Karpas-422 (cell line): ENCODE measurements at places on chromosomes 3 and 15. TPM values are rescaled to one million over a fixed set of nuclear protein-coding genes. Genes with fewer than 3 reads are reported as not detected.
A peak's percentile ranks its signal among the peaks of the same experiment; 100 is the strongest.

GRCh38 chr15:86445579-86446252 is 366.0 kb downstream of the AGBL1 start:
- H3K27ac ChIP-seq, result no peak overlapping the region
- DNase-seq, result no peak
- H3K36me3 ChIP-seq, result no peaks in the 10 kb centered on the region

DNA sequence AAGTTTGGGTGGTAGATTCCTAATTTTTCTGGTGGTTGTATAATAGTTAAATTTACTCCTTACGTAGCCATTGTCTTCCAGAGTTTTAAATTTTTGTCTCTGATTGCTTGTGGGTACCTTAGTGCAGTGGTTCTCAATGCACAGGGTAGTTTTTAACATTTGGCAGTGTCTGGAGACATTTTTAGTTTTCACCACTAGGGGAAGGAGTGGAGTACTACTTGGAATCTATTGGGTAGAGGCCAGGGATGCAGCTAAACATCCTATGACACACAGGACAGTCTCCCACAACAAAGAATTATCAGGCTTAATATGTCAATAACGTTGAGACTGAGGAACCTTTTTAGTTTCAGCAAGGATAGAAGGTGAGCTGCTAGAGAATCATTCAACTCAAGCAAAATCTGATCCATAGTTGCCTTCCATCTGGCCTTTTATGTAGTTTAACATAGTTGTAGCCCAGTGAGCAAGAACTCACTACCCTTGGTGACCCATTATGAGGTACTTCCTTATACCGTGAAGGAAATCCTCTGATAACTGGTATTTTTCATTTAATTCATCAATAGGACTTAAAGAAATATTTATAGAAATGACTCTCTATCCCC is 8.6 kb upstream of the STX19 start:
- H3K4me3 ChIP-seq, result no peak overlapping the region
- peak; percentile 61 for DNase-seq
- peaks cover 4% of the 10 kb centered on the region; the same call in 1 of the 2 replicates for H3K36me3 ChIP-seq
- H3K4me1 ChIP-seq, result no peaks in the 10 kb centered on the region
- H3K27ac ChIP-seq, result no peak overlapping the region

GRCh38 chr3:113285226-113285625 is 73.9 kb downstream of the BOC start:
- no peak overlapping the region for H3K27ac ChIP-seq
- no peaks in the 10 kb centered on the region for H3K4me1 ChIP-seq
- no peaks in the 10 kb centered on the region for H3K27me3 ChIP-seq
- DNase-seq, result no peak

The HYAL3 gene
- 9.3 and 17.2 TPM in 2 replicates for total RNA-seq

DNA sequence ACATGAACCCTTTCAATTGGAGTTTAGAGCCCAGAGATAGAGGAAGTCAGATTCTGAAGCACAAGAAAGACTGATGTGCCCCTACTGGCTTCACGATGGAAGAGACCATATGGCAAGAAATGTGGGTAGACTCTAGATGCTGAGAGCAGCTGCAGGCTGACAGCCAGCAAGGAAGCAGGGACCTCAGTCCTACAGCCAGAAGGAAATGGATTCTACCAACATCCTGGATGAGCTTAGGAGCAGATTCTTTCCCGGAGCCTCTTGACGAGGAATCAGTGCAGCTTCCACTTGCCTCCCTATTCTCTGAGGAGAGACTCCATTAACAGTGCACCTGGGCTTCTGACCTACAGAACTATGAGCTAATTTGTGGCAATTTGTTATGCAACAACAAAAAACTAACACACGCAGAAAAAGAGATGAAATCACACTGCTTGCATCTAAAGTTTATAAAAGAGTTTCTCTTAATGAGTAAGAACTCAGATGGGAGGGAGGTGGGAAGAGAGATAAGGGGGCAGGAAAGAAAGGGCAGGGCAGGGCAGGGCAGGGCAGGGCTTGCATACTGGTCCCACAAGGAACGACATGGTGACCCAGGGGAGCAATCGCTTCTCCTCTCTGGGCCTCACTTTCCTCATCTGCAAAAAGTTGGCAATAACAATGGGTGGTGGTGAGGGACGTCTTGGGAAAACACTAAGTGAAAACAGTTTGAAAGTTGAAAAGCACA is 440.9 kb downstream of the FOXP1 start:
- no peak overlapping the region for H3K27ac ChIP-seq
- peak; percentile 61 for DNase-seq
- H3K27me3 ChIP-seq, result no peaks in the 10 kb centered on the region
- peaks cover 4% of the 10 kb centered on the region; the same call in 1 of the 2 replicates for H3K36me3 ChIP-seq

DNA sequence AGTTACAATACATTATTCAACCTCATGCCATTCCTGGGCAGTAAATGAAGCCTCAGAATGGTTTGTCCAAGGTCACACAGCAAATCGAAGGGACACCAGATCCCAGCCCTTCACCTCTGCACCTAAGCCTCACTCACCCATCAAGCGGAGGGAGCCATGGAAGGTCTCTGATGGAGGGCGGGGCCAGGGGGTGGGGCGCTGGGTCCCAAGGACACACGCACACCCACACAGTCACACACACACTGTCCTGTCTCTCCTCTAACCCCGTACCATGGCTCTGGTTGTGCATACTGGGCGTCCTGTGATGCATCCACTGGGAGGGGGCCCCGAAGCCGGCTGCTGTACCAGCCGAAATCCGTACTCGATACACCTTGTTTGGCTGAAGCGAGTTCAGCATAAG is 15.3 kb upstream of the IGDCC3 start:
- no peak overlapping the region for H3K27ac ChIP-seq
- no peaks in the 10 kb centered on the region for H3K4me1 ChIP-seq
- H3K4me3 ChIP-seq, result no peak overlapping the region
- no peaks in the 10 kb centered on the region for H3K36me3 ChIP-seq
- no peaks in the 10 kb centered on the region for H3K27me3 ChIP-seq

DNA sequence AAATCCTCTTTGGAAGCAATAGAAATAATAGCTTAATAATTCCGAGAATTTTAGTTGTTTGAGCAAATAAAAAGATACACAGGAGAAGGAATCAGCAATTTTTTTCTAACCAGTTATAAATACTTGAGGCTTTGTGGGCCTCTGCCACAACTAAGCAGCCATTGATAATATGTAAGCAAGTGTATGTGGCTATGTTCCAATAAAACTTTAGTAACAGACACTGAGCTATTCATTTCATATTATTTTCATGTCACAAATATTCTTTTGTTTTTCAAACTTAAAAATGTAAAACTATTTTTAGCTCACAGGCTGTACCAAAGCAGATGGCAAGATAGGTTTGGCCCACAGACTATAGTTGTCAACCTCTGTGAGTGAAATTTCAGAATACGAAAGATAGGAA is 85.7 kb downstream of the MSL2 start:
- H3K4me1 ChIP-seq, result peaks cover 12% of the 10 kb centered on the region
- no peak overlapping the region for H3K4me3 ChIP-seq
- DNase-seq, result no peak
- H3K36me3 ChIP-seq, result no peaks in the 10 kb centered on the region
- H3K27me3 ChIP-seq, result no peaks in the 10 kb centered on the region

The CLSTN2 gene
- total RNA-seq, result not detected in 2 replicates

DNA sequence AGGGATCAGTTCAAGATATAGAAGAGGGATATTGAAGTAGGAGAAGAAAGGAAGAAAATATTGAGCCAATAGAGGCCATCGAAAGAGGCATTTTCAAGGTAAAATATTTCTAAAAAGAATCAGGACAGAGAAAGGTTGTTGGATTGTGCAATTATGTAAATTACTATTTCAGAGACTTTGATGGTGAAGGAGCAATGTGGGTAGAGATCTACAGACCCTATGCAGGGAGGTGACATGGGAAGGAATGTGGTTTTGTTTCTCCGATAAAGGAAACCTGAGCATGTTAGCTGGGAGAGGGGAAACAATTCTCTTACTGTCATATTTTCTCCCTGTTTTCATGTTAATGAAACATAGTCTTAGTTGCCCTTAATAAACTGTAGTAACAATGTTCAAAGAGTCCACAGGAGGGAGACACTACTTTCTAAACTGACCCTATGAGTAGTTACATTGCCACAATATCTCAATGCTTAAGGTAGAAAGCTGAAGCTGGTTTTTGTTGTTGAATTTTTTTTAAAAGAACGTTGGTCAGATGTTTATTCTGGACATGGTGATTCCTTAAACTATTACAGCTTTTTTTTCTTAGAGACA is 133.3 kb downstream of the GRM7 start:
- no peaks in the 10 kb centered on the region for H3K36me3 ChIP-seq
- H3K27me3 ChIP-seq, result no peaks in the 10 kb centered on the region
- no peak overlapping the region for H3K4me3 ChIP-seq
- H3K4me1 ChIP-seq, result no peaks in the 10 kb centered on the region
- peak; percentile 50 for DNase-seq
- no peak overlapping the region for H3K27ac ChIP-seq

The EPHA3 gene
- total RNA-seq, result not detected in 2 replicates

- DNase-seq, result no peak
- H3K36me3 ChIP-seq, result no peaks in the 10 kb centered on the region
- no peaks in the 10 kb centered on the region for H3K4me1 ChIP-seq
- H3K27me3 ChIP-seq, result no peaks in the 10 kb centered on the region
- no peak overlapping the region for H3K4me3 ChIP-seq
These were observed 87.1 kb downstream of the WNT7A start for GRCh38 chr3:13792512-13793371.

DNA sequence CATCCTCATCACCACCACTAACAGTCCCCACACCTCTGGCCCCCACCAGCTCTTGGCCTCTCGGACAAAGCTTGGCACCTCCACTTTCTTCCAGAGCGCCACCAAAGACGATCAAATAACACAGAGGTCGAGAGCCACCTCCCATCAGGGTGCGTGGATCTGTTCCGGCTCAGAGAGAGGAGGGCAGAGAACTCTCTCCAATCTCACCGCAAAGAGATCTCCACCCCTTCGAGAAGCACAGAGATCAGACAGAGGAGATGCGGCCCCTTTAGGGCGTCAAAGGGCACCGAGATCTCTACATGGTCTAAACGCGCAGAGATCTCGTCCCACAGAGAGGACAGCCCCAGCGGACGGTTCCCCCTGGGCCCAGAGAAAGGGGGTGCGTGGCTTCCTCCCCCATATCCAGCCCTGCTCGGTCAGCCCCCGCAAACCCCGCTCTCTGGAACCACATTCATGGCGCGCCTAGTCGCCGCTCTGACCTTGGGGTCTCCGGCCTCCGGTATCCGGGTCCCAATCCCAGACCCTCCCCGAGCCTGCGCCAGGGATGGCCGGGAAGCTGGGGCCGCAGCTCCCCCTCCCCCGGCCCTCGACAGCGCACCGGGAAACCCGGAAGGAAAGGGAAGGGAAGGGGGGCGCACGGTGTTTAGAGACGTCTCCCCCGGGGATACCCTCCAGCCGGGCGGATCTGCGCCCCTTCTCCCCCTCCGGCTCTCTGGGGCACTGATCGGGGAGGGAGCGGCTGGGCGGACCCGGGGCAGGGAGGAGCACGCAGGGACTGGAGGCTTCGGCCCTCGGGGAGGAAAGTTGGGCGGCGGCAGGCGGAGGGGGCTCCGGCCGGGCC is 608 bp downstream of the SCN5A start:
- no peak for DNase-seq
- H3K27ac ChIP-seq, result no peak overlapping the region
- H3K36me3 ChIP-seq, result no peaks in the 10 kb centered on the region
- no peaks in the 10 kb centered on the region for H3K27me3 ChIP-seq
- no peak overlapping the region for H3K4me3 ChIP-seq

DNA sequence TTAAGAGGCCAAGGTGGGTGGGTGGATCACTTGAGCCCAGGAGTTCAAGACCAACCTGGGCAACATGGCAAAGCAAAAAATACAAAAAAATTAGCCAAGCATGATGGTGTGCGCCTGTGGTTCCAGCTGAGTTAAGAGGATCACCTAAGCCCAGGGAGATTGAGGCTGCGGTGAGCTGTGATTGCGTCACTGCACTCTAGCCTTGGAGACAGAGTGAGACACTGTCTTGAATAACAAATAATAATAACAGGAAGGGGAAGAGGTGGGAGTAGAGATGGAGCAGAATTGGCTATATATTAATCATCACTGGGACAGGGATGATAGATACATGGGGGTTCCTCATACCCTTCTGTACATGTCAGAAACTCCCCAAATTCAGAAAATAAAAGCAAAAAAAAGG is 23.8 kb upstream of the NMB start:
- H3K27ac ChIP-seq, result no peak overlapping the region
- no peak overlapping the region for H3K4me3 ChIP-seq
- H3K36me3 ChIP-seq, result peaks cover 27% of the 10 kb centered on the region
- DNase-seq, result no peak

- no peaks in the 10 kb centered on the region; the same call in 1 of the 2 replicates for H3K27me3 ChIP-seq
- no peaks in the 10 kb centered on the region for H3K36me3 ChIP-seq
- no peak overlapping the region for H3K4me3 ChIP-seq
- DNase-seq, result peak; percentile 83
- H3K4me1 ChIP-seq, result no peaks in the 10 kb centered on the region
These were observed 69.5 kb upstream of the VEPH1 start for GRCh38 chr3:157572559-157573270.

DNA sequence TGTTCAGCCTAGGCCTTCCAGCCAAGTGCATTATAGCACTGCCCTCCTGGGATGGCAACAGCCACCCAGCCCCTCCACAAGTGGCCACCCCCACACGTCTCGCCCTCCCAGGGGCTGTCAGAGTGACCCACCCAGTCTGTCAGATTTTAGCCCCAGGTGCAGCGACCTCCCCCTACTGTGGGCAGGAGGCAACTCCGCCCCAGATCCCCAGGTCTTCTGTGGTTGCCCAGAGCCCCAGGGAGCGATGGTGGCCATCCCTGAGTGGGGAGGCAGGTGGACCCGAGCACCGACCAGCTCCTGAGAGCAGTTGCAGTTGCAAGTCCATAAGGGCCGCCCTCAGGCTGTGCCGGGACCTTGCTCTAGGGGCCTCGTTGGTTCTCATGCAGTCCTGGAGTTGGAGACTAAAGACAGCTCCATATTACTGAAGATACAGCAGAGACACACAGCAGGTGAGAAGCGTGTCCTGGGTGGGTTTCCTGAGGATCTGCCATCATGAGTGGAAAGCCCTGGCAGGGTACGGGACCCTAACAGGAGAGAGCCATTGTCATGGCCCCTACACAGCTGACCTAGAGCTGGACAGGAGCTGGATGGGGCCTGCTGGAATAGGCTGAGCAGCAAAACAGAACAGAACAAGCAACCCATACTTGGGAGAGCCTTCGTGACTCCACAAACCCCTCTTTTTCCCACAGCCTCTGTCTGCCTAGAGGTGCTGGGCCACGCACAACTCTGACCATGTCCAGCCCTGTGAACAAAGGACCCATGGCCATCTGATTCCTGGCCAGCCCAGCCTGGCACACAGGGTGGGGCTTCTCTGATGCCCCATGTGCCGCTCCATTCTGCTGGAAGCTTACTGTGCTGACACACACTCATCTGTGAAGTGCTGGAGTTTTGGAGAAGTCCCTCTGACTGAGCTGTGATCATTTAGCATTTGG is 110.3 kb upstream of the ALDH1A3 start:
- H3K4me1 ChIP-seq, result no peaks in the 10 kb centered on the region
- H3K27ac ChIP-seq, result no peak overlapping the region
- H3K36me3 ChIP-seq, result no peaks in the 10 kb centered on the region
- no peaks in the 10 kb centered on the region for H3K27me3 ChIP-seq

The DUOX1 gene
- not detected in 2 replicates for total RNA-seq

DNA sequence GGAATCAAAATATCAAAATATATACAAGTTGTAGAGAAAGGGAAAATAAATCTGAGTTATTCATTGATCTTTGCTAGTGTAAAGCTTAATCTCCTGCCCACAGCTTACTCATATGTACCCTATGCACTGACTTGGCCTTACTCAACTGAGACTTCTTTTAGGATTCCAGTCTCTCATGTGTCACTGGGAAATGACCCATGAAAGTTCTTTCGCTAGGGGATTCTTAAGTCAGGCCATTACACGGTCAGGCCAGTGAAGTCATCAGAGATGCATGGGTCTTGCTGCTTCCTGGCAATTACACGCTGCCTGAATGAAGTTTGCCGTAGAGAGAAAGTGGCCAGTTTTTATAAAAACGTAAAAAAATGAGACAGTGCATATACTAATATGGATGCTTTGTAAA is 20.7 kb upstream of the LPP start:
- H3K4me1 ChIP-seq, result peaks cover 18% of the 10 kb centered on the region
- no peaks in the 10 kb centered on the region for H3K27me3 ChIP-seq
- no peak for DNase-seq
- H3K36me3 ChIP-seq, result no peaks in the 10 kb centered on the region; the same call in 1 of the 2 replicates
- no peak overlapping the region for H3K4me3 ChIP-seq
